Stimulated activated CD8-positive, alpha-beta memory T cell treated with anti-CD3 and anti-CD28 coated beads, Interleukin-2, amount 100 ng/mL, for 1 hour (primary cell): ENCODE measurements at places on chromosomes 6 and 20.

- no peak for DNase-seq
Observed at GRCh38 chr20:48695255-48695654, 132.5 kb downstream of the PREX1 start.

- no peak for DNase-seq
Observed at GRCh38 chr20:19784511-19785172, 26.6 kb downstream of the RIN2 start.

- DNase-seq: no peak
Observed at GRCh38 chr6:129191235-129191634, 308.3 kb downstream of the LAMA2 start.

- no peak for DNase-seq
Observed at GRCh38 chr6:52115145-52115741, 27.8 kb upstream of the PKHD1 start.

GRCh38 chr6:14695579-14695978, 550.3 kb upstream of the JARID2 start:
- no peak for DNase-seq

GRCh38 chr6:41538556-41539182, 7.5 kb upstream of the FOXP4 start:
- no peak for DNase-seq

GRCh38 chr20:38377039-38377685, 30.9 kb downstream of the LBP start:
- no peak for DNase-seq

GRCh38 chr20:59945175-59945574, 5.0 kb downstream of the FAM217B start:
- DNase-seq: no peak

GRCh38 chr20:18754030-18754652, 59.4 kb upstream of the SCP2D1 start:
- DNase-seq: no peak

- no peak for DNase-seq
Observed at GRCh38 chr6:156599366-156599765, 177.8 kb upstream of the ARID1B start.

GRCh38 chr6:144131248-144131709, 19.0 kb upstream of the STX11 start:
- DNase-seq: no peak

- DNase-seq: no peak
Observed at GRCh38 chr6:37668251-37668650, 29.4 kb downstream of the MDGA1 start.
